ENCODE measurements at places on chromosomes 1 and 21.

DNA sequence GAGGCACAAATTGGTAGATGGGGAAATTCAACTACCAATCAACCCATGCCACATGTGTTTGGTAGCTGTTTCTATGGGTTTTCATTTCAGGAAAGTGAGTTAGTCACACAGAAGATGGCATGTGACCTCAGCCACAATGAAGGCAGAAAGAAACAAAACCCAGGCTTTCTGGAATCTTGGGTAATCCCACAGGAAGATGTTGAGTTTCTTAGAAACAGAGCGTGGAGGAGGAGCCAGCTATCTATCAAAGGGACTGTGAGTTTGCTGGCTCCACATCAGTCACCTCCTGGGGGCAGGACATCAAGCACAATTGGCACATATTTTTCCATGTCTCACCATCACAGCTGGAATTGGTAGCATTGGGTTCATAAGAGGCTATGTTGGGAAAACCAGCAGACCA lies 188.9 kb upstream of the PLXNA2 start:
- no peak for DNase-seq

GRCh38 chr1:116306840-116307442 lies 66.1 kb upstream of the ATP1A1 start:
- DNase-seq, result no peak

GRCh38 chr1:78650114-78650660 lies 556 bp downstream of the IFI44 start:
- no peak for DNase-seq

DNA sequence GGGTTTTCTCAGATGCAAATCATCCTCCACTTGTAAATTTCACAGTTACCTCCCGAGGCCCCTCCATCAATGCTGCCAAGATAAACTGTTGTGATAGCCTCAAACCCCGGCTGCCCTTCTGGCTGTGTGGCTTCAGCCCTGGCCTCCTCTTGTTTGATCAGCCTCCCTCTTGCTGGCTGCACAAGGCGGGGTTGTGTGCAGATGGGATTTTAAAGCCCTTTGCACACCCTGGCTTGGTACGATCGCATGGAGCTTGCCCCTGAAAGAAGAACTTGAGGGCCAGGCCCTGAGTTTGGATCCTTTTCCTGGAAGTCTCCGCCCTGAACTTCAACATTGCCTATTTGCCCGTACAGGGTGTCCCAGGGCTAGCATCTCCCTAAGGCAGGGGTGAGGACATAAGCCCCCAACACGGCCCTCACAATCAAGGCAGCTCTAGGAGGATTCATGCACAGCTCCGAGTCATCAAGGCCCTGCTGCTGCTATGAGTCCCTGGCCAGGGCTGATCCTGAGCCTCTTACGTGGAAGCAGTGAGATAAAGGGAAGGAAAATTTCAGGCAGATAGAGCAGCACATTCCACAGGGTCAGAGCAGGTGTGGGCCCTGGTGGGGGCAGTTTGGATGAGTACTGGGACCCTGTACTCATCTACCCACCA lies 181.2 kb upstream of the VAMP3 start:
- DNase-seq, result no peak

GRCh38 chr1:23436520-23437354 lies 12.2 kb upstream of the TCEA3 start:
- no peak for DNase-seq

DNA sequence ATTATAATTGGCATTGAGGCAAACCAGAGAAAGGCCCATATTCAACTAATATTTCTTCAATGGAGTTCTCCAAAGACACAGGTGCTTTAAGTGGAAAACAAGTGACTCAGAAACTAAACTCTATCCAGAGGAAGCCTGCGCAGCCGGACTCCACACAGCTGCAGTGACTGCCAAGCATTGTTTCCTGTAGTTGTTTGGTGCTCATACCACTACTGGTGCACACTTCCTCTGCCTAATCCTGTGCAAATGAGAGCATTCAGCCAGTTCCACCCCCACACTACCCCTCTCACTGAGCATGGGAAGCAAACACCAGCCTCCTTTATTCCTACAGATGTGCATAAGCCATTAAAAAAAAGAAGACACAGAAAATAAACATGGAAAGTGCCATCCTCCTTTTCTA lies 102.9 kb downstream of the VAV3 start:
- DNase-seq, result no peak

- no peak for DNase-seq
Measured at GRCh38 chr1:243268751-243269460, 13.1 kb downstream of the SDCCAG8 start.

- DNase-seq, result no peak
Measured at GRCh38 chr1:6125366-6125765, 54.8 kb downstream of the CHD5 start.

GRCh38 chr1:45385302-45385701 lies 45.1 kb upstream of the MUTYH start:
- DNase-seq, result no peak
